ENCODE measurements at places on chromosomes 4 and X.

GRCh38 chr4:68447201-68447600 is at the start of gene TMPRSS11E:
Gene TMPRSS11E (plus strand): TSS chr4:68447463. CDS start chr4:68447513, 50 bp downstream.
- no peak for DNase-seq

DNA sequence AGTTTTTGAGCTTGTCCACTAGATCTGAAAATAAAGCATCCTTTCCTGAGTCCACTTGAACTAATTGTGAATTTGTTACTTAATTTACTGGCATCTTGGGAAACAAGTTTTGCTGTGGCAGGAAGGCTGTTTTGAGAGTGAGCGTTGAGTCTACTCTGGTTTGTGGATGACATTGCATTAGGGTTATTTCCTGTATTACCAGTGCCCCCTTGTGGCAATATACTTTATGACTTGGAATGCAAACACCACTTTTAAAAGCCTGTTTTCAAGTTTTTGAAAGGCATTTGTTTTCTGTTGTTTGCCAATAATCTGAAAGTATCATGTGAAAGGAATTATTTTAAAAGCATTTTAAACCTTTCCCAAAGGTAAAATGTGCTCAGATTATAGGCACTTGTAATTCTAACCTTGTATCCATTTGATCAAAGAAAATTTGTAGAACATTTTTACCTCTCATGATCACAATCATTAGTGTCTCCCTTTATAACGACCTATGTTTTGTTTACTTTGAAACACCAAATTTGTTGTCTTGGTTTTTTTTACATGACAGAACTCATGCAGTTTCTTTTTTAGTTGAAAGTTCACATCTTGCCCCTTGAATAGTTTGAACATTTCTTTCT is 18.0 kb upstream of the CYP2U1 start:
- DNase-seq, result peak; percentile 9

- DNase-seq, result no peak
Observed at GRCh38 chr4:41832961-41833360, 84.4 kb upstream of the PHOX2B start.

GRCh38 chrX:15751155-15751819 is 13.2 kb downstream of the CA5B start:
- DNase-seq, result peak; percentile 39

DNA sequence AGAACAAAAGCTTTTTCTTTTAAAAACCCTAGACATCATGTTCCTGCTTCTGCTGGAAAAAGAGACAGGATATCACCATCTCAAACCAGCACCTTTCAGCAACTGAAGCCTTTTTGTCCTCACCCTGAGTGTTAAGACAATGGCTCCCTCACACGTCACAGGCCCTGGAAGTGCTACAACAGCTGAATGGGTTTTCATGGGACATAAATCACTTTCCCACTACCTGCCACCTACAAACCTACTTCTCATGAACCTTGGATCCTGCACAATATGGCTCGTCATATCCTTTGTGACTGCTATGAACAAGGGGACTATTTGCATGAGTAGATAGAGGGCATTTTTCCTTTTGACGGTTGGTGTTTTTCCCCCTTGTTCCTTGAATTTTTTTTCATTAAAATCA is 93.6 kb downstream of the TSPAN5 start:
- DNase-seq, result no peak

DNA sequence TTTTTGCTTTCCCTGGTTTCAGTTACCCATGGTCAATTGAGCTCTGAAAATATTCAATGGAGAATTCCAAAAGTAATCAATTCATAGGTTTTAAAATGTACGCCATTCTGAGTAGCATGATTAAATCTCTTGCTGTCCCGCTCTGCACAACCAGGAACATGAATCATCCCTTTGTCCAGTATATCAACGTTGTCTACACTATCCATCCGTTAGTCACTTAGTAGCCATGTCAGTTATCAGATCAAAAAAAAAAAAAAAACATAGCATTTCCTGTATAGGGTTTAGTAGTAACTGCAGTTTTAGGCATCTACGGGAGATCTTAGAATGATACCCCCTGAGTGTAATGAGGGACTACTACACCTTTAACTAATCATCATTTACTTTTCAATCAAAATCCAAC is 15.1 kb downstream of the LAMP2 start:
- no peak for DNase-seq

- DNase-seq, result no peak
Observed at GRCh38 chr4:154928640-154929257, 147.7 kb downstream of the RBM46 start.

- DNase-seq, result no peak
Observed at GRCh38 chrX:119190091-119190681, 45.9 kb upstream of the PGRMC1 start.

- no peak for DNase-seq
Observed at GRCh38 chrX:44432641-44433040, 89.2 kb upstream of the EFHC2 start.

DNA sequence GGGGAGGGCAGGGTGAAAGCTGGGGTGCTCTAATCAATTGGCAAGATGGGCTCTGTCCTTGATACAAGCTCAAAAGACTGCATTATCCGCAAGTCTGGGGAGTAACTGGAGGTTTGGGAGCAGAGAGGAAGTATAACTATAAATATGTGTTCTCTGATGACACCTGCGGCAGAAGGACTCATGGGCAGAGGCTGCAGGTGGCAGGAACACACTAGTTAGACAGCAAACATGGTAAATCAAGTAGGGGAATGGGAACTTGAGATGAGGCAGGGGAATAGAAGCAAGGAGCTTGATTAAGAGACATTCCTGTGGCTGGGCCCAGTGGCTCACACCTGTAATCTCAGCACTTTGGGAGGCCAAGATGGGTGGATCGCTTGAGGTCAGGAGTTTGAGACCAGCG is 30.3 kb downstream of the SH3KBP1 start:
- no peak for DNase-seq

DNA sequence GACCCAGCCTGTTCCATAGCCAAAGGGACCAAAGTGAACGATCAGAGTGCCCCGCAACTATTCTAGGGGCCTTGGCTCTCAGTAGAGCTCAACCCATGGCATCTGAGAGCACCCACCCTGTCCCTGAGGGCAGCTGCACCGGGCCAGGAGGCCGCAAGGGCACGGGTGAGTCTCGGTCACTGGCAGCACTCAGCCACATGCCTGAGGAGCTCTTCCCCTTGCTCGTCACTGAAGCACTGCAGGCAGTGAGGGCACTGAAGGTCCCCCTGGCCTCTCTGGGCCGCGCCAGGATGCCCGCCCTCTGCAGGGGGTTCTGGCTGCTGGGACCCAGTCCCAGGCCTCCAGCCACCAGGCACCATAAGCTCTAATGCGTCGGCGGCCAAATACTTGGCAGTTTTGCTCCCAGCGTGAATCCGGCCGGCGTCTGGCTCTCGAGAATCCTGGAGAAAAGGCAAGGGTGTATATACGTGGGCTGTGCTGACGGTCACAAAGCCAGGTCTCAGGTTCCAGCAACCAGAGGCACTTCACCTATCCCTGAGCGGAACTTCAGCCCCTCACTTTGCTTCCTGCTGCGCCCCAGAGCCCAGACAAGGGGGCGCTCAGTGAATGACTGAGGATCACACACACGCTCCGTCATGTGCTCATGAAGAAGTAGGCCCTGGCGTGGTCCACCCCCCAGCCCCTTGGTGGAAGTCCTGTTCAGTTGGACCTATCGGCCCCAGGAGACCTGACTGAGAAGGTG is 13.9 kb downstream of the TNIP2 start:
- no peak for DNase-seq

DNA sequence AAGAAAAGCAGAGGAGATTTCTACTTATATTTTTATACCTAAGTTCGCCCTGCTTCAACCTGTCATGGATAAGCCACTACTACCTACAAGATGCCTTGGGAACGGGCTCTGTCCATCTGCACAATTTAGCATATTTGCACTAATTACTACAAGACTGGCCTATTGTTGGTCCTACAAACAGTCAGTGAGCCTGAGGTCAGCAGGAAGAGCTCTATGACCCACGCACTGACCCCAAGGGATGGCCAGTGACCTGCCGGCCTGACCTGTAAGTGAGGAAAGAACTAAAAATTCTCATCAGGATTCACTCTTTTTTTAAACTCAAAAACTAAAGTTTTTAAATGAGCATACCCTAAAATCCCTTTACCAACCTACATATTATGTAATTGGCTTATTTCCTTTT is 142.0 kb downstream of the COL25A1 start:
- no peak for DNase-seq

DNA sequence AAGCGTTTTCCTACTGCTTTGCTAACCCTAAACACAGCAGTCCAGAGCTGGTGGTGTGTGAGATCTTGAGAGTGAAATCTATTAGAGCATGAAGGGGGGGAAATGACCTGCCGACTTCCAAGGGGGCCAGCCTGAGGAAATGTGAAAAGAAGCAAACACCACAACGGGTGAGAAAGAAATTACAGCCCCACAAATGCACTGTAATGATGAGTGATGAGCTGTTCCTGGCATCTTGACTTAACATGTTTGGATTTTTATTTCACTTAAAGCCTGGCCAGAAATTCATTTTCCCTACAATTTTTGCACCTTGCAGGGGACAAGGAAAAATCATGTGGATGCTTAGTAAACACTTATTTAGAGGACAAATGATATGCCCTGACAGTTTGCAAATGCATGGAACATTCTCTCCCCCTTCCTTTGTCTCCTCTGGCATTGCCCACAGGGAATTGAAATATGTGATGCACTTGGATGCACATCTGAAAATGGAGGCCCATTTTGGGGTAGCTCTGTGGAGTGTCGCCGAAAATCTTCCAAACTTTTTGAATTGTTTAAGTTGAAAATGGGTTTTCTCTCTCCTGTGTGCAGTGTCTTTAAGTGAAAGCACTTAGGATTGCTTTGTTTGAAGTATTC is 84.3 kb upstream of the TMEM150C start:
- DNase-seq, result no peak

GRCh38 chr4:32775049-32775448 is 2054.9 kb downstream of the PCDH7 start:
- no peak for DNase-seq

GRCh38 chr4:105351861-105352260 is 122.0 kb downstream of the PPA2 start:
- DNase-seq, result no peak

- no peak for DNase-seq
Observed at GRCh38 chr4:99011910-99012309, 16.4 kb downstream of the METAP1 start.

- DNase-seq, result no peak
Observed at GRCh38 chrX:66672106-66672505, 33.2 kb upstream of the EDA2R start.

- DNase-seq, result no peak
Observed at GRCh38 chrX:71171110-71171801, 26.6 kb downstream of the NLGN3 start.

- no peak for DNase-seq
Observed at GRCh38 chrX:1351981-1352714, 15.6 kb downstream of the IL3RA start.

GRCh38 chrX:97524997-97525396 is 641.3 kb downstream of the RPA4 start:
- DNase-seq, result no peak

GRCh38 chr4:151344948-151345347 is 19.5 kb upstream of the SH3D19 start:
- no peak for DNase-seq

GRCh38 chr4:118714682-118715081 is 29.5 kb downstream of the METTL14 start:
- DNase-seq, result no peak

GRCh38 chrX:115579327-115579726 is 18.4 kb downstream of the PLS3 start:
- no peak for DNase-seq

Data from T-cell (primary cell).